Mammary epithelial cell (primary cell): ENCODE measurements at places on chromosomes 6 and 20.

- DNase-seq = no peak
Measured at GRCh38 chr6:80456724-80457438, 350.4 kb downstream of the BCKDHB start.

DNA sequence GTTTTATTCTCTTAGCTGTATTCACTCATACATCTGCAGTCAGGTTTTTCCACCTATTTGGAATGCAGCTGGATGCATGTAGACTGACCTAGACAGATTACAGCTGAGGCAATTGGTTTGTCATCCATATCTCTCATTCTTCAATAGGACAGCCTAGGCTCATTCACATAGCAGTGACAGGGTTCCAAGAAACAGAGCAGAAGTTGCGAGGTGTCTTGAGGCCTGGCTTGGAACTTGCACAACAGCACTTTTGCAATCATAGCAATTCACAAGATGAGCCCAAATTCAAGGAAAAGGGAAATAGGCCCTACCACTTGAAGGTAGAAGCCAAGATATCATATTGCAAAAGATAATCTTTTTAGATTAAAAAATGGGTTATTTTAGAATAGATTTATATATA is 508.9 kb upstream of the JAG1 start:
- no peak for DNase-seq

DNA sequence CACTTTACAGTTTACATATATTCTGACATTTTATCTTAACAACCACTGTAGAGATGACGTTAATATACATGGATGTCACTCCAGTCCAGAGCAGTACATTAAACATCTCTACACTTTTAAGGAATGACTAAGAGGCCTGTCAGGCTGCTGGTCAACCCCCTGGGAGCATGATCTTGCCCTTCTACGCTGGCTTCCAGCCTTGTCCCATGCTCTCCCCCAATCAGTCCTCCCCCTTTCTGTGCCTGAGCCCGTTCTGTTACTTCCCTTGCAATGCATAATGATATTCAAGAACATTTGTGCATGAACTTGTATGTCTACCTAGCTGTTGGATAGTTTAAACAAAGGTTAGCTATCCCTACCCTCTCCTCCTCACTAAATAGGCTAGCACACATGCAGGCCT is 40.5 kb upstream of the PLCB4 start:
- no peak for DNase-seq

- no peak for DNase-seq
Measured at GRCh38 chr6:23177806-23178205, 608.4 kb downstream of the HDGFL1 start.

DNA sequence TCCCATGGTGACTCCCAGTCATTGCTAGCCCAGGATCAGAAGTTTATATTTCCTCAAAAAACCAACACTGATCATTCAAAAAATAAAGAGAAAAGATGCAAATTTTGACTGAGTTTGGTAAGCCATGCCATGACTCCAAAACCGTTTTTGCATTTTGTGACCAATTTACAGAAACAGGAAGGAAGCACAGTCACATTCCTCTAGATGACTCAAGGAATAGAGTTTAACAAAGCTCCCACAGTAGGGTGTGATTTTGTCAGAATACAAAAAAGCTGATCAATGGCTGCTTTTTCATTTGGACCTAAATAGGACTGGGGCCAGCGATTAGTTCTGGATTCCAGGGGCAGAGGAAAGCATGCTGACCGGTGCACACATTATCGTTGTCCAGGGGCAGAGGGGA is 179.4 kb upstream of the AFDN start:
- DNase-seq = no peak

DNA sequence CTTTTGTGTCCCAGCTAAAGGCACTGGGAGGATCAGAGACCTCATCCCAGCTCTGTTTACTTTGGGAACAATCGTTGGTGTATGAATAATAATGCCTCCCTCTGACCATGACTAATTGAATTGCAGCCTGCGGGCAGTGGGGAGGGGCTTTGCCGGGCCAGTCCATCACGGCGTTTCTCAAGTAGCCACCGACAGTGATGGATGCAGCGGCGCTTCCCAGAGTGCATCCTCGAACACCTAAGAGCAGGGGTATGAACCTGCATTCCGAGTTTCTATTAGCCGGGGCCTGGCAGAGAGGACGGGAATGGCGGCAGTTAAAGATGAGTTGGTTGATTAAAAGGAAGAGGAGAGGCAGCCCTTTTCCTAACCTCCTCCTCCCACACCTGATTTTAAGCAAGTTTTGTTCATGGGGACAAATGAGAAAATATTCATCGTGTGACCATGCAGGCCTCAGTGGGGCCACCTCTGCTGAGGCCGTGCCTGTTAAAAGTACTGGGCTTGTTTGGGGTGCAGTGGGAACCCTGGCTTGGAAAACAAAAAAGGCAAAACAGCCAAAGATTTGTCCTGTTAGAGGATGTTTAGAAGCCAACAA is 154.1 kb downstream of the FOXA2 start:
- no peak for DNase-seq

- DNase-seq = no peak
Measured at GRCh38 chr20:58994390-58995159, 12.5 kb downstream of the CTSZ start.

- no peak for DNase-seq
Measured at GRCh38 chr6:111866857-111867256, 6.4 kb downstream of the FYN start.

DNA sequence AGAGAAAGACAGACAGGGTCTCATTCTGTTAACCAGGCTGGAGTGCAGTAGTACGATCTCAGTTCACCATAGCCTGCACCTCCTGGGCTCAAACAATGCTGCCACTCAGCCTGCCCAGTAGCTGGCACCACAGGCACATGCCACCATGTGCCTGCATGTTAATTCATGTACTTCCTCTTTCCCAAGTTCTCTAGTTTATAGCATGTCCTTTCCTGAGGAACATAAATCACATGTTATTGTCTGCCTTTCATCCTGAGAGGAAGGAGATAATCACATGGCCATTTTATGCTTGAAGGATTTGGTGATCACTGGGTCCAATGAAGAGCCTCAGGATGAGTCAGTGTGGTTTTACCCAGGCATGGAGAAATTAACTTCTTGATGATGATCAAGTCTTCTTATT is 47.9 kb downstream of the COL11A2 start:
- peak; percentile 58 for DNase-seq

DNA sequence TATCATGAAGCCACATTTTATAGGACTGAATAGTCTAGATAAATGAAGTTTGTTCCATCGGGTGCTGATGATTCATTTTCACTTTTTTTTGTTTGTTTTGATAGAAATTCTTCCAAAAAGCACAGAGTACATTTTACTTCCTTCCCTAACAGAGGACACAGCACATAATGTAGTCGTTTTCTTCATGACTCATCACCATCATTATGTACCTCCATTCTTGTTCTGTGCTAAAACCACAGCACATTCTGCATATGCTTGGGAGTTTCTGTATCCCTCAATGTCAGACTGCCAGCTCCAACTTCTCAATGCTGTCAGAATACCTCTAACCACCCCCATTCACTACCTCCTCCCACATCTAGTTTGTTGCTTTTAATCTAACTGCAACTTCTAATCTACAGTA is 1004.9 kb upstream of the ADGRB3 start:
- DNase-seq = no peak

DNA sequence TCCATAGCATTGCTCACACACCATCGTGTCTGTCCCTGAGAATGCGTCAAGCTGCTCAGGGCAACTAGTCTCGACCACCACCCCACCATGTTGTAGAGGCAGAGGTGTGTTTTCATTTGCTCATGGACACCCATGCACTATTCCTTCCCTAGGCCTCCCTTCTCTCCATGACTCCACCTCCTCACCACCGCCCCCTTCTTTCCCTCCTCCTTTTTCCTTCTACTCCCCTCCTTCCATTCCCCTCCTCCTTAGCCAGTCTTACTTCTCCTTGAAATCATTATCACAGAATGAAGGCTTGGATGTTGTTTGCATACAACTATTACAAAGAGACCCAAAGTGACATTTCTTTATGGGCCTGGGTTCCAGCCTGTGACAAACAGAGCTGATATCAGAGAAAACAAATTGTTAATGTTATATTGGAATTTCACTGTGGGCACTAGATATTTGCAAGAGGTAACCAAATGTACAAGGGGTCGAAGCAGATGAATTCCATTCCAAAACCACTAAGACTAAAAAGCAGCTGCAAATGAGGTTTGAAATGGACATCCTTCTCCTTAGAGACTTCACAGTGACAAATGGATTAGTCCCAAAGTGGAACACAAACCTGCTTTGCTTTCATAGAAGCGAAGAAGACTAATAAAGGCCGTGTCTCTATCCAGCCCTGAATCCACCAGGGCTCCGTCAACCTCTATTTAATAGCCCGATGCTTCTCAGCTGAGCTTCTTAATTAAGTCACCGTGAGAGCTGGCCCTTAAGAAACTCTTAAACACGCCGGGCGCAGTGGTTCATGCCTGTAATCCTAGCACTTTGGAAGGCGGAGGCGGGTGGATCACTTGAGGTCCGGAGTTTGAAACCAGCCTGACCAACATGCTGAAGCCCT is 275.8 kb upstream of the SULF2 start:
- no peak for DNase-seq
